BE2C (cell line): ENCODE measurements at places on chromosomes 5 and 9.

GRCh38 chr9:84216151-84216550 is 124.4 kb downstream of the SLC28A3 start:
- DNase-seq = no peak

DNA sequence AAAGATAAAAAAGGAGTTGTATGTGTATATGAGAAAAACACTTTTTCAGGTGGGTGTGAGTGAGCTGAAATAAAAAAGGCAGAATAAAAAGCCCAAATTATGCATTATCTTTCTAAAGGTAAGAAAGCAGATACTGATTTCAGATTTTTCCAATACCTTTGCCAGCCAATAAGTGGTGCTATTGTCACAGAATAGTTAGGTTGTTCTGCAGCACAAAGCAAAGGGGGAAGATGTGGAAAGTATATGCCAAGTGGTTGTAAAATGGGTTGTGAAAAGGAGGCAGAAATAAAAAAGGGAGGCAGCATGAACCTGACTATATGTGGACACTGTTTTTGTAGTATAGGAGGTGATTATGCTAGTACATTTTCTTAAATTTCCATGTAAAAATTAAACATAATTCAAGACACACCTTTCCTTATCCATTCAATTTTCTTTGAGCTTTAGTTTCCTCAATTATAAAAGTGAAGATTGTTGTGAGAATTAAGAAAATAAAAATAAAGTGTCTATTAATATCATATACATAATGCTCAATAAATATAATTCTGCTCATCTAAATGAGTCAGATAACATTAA is 106.7 kb downstream of the SMIM15 start:
- DNase-seq = no peak

GRCh38 chr9:82588301-82589180 is 474.4 kb downstream of the RASEF start:
- DNase-seq = no peak

DNA sequence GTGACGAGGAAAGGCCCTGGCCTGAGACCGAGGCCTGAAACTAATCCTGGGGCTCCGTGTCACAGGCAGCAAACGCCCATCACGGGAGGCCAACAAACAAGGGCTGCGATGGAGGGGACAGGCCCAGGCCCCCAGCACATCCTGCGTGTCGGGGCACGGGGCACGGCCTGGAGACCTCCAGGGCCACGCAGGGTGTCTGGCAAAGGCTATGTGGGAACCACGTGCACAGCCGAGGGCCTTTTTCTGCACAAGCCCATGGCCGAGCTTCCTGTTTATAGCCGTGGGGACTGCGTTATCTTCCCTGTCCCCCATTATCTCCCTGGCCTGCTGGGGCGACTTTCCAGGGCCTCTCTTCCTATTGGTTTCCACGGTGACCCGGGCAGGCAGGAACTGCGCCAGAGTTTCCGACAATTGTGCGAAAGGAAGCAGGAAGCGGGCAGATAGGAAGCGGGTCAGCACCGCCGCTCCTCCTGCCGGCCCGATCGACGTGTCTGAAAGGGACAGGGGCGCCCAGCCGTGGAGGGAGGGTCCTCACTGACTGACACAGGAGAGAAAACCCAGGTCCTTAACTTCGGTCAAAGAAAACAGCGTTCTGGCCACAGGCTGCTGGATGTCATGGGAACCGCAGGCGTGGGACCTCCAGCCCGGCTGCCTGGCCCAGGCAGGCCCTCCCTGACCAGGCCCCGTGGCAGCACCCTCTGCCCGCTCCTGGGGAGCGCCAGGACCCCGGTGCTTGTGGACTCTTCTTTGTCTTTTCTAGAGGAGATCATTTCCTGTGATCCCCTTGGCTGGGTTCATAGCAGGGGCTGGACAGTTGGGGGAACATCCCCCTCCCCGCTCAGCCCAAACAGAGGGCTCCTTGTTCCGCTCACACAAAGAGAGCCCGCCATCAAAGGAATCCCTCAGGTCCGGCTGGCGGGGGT is 29.1 kb upstream of the SEC16A start:
- no peak for DNase-seq

- no peak for DNase-seq
Observed at GRCh38 chr5:76331126-76331525, 72.0 kb upstream of the IQGAP2 start.

DNA sequence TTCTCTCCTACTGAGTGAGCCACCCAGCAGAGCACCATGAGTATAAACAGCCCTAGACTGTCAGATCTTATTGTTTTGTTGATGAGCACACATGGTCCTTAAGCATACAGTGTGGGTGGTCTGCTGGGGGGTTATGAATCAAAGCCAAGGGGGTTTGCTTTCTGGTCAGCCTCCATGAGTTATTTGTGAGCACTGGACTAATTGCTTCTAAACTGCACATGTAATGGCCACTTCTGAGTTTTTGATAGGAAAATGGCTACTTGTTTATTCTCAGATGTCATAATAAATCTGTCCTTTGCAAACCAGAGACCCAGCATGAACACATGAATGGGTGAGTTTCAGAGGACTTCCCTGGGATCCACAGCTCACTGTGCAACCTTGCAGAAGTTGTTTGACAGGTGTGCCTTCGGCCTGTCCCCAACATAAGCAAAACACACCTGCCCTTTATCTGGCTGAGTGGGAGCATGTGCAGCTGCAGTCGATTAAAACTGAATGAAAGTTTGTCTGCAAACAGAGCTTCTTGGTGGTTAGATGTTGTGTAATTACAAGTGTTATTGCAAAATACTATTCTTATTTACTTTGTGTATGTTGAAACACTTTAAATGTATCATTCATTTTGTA is 35.9 kb downstream of the MAMDC2 start:
- no peak for DNase-seq

GRCh38 chr9:19701991-19702390 is 86.8 kb downstream of the SLC24A2 start:
- no peak for DNase-seq

DNA sequence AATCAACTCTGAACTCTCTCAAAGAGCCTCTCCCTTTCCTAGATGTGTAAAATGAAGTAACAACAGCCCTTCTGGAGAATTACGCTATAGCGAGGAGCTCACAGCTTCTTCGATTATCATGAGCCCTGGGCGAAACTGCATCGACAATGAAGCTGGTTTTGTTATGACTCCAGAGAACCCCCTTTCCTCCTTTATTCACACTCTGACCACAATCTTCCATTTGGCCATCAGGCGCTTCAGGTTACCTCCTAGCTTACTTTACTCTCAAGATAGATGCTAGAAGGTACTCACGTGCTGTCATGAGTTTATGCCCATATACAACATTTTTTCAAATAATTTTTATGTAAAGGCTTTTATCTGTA is 362.7 kb upstream of the RFX3 start:
- no peak for DNase-seq

DNA sequence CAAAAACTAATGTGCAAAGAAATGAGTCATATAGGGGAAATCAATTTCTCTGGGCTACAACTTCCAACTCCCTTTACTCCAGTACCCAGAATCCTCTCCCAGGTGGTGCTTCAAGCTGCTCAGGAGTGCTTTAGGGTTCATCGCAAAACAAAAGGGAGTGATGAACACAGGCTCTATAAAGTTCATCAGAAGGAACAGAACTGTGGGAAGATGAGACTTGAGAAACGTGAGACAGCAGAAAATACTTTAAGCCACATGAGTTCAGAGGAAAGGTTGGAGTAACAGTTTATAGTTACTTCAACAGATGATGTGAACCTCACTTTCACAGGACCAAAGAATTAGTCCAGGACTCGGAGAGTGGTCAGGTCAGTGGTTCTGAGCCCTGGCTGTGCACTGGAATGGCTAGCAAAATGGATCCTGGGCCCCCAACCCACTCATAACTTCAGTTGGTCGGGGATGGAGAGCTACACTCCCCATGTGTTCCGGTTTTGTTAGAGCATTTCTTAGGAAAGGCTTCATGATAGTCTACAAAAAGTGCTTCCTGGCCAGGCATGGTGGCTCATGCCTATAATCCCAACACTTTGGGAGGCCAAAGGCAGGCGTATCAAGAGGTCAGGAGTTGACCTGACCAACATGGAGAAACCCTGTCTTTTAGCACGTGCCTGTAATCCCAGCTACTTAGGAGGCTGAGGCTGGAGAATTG is 4.3 kb downstream of the RPL12 start:
- DNase-seq = no peak
